ENCODE measurements at places on chromosomes 1 and 21.

DNA sequence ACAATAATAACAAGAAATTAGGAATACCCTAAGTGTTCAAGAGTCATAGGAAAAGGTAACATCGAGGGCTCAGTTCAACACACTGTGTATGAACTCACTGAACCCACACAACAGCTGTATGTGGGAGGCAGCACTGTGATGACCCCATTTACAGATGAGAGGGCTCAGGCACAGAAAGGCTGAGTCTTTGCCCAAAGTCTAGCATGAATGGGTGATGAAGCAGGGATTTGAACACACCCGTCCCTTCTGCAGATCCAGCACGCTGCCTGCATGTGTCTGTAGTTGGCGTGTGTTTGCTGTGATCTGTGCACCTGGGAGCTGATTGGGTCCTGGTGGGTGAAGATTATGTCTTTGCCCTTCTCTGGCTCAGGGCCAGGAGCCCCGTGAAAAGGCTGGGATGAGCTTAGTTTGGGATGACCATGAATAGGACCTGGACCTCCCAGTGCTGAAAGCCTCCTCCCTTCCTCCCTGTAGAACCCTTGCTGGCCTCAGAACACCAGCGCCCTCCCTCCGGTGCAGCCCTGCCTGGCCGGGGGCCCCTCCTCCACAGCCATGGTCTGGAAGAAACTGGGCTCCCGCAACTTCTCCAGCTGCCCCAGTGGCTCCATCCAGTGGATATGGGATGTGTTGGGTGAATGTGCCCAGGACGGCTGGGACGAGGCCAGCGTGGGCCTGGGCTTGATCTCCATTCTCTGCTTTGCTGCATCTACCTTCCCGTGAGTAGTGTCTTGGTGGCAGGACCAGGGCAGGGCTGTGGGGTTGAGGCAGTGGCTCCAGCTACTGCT, 5.2 kb downstream of the SLC66A1 start:
- no peak for DNase-seq

DNA sequence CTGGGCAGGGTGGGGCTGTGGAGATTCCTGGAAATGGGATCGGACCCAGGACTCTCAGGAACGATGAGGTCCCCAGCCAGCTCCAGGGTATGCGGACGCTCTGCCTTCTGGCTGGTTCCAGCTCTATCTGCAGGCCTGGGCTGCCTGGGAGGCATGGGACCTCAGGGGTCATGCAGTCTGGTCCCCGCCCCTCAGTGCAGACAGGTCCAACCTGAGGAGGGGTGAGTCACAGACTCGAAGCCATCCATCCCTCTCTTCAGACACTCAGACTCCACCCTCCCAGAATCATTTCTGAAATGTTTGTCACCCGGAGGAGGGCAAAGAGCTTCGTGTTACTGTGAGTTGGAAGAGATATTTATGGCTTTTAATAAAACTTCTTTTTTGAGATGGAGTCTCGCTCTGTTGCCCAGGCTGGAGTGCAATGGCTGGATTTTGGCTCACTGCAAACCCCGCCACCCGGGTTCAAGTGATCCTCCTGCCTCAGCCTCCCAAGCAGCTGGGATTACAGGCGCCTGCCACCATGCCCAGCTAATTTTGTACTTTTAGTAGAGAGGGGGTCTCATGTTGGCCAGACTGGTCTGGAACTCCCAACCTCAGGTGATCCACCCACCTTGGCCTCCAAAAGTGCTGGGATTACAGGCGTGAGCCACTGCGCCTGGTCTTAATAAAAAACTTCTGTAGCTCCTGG, 5.9 kb upstream of the MYOM3 start:
- DNase-seq, result no peak

- DNase-seq, result no peak
These were observed 179.1 kb downstream of the PSMG1 start for GRCh38 chr21:39003982-39004633.

DNA sequence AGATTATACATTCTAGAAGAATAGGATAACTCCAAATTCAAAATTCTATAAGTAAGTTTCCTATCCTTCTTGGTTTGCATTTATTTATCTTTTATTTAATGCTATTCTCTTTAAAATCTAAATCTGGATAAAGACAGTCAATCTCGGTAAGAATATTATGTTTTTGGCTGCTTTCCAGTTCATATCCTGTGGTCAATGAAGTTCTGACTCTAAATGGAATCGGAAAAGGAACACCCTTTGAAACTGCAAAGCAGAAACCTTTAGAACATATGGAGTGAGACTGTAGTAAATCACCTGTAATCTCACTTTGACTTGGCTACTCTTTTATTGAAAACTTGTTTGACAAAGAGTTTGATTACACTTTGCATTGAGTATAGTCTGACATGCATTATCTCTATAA, 85.2 kb downstream of the KIFAP3 start:
- DNase-seq, result no peak

DNA sequence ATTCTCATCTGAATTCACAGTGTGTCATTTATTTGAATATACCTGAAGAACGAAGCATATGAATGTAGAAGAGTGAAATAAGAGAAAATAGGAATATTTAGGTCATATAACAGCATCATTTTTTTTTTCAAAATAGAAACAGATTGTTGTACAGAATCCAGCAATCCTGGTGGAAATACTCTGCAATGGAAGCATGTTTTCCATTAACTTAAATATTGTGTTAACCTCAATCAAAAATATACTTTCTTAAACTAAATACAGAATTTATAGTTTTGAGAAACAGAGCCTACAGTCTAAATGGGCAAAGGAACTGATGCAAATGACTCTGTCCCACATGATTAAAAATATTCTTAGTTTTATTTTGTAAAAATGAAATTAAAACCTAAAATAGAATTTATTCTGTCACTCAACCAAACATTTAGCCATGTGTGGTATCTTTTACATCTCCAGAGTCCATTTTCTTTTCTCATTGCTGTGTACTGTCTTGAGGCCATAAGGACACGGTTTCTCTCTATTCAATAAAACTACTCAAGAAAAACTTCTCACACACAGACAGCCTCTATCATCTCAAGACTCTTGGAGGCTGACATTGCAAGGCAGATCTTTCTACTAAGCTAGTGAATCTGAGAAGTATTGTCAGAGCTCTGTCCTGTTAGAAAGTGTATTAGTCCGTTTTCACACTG, 322.6 kb downstream of the LTN1 start:
- no peak for DNase-seq

- DNase-seq, result no peak
These were observed 7.4 kb downstream of the GDAP2 start for GRCh38 chr1:117921991-117922390.

- no peak for DNase-seq
These were observed 208.4 kb downstream of the MATN1 start for GRCh38 chr1:30514945-30515344.
